Activated CD4-positive, alpha-beta T cell treated with anti-CD3 and anti-CD28 coated beads, Interleukin-2, amount 50 U/mL, for 48 hours (primary cell): ENCODE measurements at places on chromosomes 16 and 17.

- no peak for DNase-seq
Measured at GRCh38 chr17:71905376-71906031, 215.3 kb upstream of the SOX9 start.

DNA sequence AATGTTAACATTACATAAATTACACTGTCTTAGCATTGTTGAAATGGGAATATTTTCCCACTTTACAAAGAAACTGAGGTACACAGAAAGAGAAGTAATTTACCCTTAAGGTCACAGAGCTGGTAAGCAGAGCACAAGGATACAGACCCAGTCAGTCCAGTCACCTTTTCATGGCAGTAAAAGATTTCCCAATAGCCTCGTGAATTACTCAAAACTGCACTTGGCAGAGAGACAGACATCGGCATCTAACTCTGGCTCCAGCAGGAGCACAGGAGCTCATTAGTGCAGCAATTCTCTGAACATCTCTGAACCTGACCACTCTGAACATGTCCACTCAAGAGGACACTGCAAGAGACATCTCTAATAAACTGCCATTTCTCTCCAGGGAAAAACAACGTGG lies 3.1 kb downstream of the TEX2 start:
- no peak for DNase-seq

GRCh38 chr17:10155371-10156076 lies 42.9 kb downstream of the GAS7 start:
- no peak for DNase-seq

- no peak for DNase-seq
Measured at GRCh38 chr16:68434624-68435210, 13.6 kb downstream of the SMPD3 start.

- no peak for DNase-seq
Measured at GRCh38 chr17:6528557-6528956, 27.8 kb downstream of the PITPNM3 start.

- DNase-seq = no peak
Measured at GRCh38 chr16:2692948-2693651, 10.8 kb downstream of the KCTD5 start.

GRCh38 chr16:31395647-31396046 lies 2.5 kb downstream of the ITGAD start:
- no peak for DNase-seq

DNA sequence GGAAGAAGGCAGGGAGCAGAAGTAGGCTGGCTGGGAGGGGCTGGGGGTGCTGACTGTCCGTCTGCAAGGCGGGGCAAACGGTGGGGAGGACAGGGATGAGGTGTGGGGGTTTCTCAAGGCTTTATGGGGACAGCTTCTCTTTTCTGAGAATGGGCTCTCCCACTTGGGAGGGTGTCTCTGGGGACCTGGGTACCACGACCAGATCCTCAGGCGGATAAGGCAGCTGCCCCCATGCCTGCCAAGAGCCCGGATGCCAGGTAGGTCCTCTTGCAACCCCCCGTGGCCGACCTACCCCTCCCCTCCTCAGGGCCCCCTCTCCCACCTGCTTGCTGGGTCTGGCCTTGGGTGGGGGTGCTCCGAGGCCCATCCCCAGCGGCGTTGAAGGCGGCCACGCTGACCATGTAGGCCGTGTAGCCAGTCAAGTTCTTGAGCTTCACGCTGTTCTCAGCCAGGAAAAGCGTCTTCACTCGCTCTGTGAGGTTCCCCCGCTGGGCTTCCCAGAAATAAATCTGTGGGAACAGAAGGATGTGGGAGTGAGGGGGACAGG lies 56.4 kb upstream of the CDC42EP4 start:
- DNase-seq = no peak

GRCh38 chr17:30415491-30415890 lies 36.8 kb downstream of the CPD start:
- no peak for DNase-seq

GRCh38 chr17:81480140-81481072 lies 32.2 kb downstream of the ACTG1 start:
- DNase-seq = no peak

GRCh38 chr17:78923660-78924453 lies 1.3 kb downstream of the TIMP2 start:
- peak; percentile 65 for DNase-seq

GRCh38 chr16:68146585-68146984 lies 61.4 kb downstream of the NFATC3 start:
- no peak for DNase-seq

DNA sequence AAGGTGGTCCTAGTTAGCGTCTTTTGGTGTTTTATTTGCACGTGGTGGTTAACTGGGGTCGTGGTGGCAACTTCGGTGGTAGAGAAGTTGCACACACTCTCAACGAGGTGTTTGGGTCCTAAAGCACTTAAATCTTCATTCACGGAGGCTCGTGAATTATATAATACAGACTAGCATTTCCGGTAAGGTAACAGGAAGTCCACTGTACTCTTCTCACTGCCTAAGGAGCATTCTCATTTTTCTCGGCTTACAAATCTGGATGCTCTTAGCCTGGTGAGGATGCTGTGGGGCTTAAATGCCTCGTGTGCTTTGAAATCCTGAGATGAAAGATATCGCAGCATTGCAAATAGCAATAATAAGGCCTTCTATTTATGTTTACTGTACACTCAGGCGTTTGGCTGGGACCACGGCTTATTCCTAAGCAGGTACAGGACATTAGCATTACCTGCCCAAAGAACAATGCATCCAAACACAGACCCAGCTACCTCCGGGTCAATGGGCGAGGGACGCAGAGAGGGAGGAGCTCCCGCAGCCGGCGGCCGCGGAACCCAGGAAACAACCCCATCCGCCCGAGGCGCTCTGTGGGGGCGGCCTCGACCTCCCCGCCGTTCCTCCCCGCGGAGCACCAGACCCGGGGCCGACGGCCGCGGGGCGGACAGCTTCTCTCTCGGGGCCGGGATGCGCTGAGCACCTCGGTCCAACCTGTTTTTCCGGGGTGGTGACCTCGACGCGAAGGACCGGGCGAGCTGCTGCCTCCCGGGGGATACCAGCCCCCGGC lies 856 bp downstream of the DNAJA2 start:
- peak; percentile 60 for DNase-seq

GRCh38 chr16:88026964-88027938 lies 76.0 kb downstream of the BANP start:
- no peak for DNase-seq

DNA sequence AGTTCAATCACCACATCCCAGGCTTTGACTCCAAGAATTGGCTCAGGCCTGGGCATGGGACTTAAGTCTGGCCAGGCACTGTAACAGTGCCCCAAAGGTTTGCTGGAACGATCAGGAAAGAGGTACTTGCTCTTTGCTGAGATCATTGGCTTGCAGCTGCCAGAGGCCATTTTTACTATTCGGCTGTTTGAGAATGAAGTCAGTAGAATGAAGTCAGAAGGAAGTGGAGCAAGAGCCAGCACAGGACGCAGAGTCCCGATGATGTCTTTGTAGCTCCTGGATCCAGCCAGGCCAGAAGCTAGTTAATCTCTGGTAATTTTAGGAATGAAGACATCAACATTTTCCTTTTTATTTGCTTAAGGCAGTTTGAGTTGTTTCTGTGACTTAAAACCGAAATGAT lies 195.5 kb downstream of the RAB11FIP4 start:
- no peak for DNase-seq

DNA sequence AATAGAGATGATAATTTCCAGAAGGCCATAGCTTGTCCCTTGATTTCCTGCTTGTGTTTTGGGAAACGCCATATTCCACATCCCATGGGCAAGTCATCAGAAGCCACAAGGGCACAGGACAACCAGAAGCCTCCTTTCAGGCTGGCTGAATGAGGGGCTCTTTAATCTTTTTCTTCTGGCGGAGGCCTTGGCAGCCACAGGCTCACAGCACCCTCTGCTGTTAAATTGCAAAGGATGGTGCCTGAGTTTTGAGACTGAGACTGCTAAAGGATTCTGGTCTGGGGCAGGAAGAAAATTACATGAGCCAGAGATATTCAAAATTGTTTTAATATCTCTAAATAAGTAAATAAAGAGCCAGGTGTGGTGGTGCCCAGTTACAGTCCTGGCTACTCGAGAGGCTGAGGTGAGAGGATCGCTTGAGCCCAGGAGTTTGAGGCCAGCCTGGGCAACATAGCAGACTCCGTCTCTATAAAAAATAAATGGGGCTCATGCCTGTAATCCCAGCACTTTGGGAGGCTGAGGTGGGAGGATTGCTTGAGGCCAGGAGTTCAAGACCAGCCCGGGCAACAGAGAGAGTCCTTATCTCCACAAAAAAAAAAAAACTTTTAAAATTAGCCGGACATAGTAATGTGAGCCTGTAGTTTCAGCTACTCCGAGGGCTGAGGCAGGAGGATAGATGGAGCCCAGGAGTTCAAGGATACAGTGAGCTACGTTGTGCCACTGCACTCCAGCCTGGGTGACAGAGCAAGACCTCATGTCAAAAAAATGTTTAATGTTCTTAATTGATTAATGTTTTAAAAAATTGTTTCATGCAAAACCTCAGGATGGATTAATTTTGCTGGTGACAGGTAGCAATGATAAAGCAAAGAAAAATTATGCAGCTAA lies 26.3 kb downstream of the AARSD1 start:
- peak; percentile 17 for DNase-seq

DNA sequence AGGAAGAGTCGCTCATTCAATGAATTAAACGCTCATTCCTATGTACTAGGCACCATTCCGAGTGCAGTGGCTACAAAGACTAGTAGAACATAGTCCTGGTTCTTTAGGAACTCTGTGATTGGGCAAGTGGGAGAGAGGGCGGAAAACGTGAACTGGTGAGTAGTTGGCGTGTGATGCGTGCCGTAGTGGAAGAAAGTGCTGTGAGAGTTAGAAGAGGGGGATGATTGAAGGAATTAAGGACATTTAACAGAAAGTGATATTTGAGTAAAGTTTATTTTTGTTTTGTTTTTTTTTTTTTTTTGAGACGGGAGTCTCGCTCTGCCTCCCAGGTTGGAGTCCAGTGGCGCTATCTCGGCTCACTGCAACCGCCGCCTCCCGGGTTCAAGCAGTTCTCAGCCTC lies 7.9 kb upstream of the SLFN14 start:
- peak; percentile 71 for DNase-seq

DNA sequence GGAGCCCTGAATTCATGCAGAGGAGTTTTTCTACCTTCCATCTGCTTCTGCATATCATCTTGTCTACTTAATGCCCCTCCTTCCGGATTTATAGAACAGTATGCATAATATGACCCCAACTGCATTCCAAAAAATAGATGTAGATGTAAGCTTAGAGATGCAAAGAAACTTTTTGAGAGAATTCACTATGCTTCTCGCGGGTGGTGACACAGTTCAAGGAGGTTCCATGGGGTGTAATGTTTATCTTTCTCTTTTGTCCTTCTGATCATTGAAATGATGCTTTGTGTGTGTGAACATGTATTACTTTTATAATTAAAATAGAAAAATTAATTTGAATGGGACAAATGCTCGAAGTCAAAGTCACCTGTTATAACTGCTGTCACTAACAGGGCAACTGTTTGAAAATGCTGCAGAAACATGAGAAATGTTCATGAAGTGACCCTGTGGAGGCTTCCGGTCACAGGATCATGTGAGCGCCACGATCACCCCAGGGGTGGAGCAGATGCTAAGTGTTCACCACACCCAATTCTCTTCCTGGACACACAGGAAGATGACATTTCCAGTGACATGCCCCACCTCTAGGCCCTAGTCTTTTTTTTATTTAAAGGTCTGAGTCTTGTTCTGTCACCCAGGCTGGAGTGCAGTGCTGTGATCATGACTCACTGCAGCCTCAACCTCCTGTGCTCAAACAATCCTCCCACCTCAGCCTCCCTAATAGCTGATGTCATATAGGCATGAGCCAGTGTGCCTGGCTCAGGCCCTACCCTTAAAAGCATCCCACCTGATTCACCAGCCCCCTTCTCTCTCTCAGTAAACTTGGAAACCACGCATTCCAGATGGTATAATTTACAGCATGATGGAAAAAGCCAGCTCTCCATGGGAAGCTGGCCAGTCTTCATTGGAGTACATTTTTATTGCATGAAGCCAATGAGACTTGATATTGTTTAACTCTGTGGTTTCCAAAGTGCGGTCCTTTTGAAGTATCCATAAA lies 21.0 kb upstream of the AGRP start:
- peak; percentile 39 for DNase-seq

GRCh38 chr17:46974086-46974485 lies 5.0 kb downstream of the RPRML start:
- no peak for DNase-seq

- no peak for DNase-seq
Measured at GRCh38 chr17:41294016-41294415, 8.6 kb downstream of the KRTAP29-1 start.

- no peak for DNase-seq
Measured at GRCh38 chr17:82415786-82416185, 2.4 kb upstream of the HEXD start.

GRCh38 chr16:84879569-84880487 lies 60.0 kb downstream of the CRISPLD2 start:
- DNase-seq = no peak

DNA sequence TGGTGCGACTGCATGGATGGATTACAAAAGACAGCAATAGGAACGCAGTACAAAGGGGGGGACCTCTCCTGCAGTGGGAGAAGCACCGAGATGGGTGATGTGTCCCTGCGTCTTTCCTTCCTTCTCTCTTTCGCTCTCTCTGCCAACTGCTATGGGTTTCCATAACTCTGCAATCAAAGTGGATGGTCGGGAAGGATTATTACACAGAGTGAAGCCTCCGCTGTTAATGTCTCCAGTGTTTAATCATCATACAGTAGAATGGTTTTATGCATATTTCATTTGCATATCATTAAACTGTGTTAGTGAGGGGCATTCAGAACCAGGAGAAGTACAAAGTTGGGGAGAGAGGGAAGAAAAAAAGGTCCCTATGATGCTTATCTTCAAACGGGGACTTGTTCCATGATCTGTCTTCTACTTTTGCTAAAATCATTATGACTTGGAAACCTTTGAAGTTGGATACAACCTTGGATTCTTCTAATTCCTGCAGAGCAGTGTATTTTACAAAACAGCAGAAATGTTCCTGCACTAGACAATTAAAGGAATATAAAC lies 255.9 kb upstream of the PMFBP1 start:
- DNase-seq = no peak

GRCh38 chr16:71807905-71808592 lies 585 bp downstream of the AP1G1 start:
- peak; percentile 70 for DNase-seq

DNA sequence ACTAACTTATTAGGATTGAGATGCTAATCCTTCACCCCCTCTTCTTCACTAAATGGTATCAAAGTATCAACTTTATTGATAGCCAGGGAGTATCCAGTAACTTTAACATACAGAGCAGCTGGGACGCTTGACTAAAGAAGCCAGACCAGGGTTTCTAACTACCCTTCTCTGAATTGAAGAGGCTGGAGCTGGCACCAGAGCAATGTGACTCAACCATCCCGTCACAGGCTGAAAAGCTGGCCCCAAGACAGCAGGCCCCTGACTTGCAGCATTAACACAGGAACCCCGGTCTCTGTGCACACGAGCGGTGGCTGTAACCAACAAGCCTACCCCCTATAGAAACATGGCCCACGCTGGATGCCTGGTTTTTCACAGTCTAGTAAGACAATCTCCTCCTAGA lies 59.8 kb downstream of the ANKFN1 start:
- no peak for DNase-seq

DNA sequence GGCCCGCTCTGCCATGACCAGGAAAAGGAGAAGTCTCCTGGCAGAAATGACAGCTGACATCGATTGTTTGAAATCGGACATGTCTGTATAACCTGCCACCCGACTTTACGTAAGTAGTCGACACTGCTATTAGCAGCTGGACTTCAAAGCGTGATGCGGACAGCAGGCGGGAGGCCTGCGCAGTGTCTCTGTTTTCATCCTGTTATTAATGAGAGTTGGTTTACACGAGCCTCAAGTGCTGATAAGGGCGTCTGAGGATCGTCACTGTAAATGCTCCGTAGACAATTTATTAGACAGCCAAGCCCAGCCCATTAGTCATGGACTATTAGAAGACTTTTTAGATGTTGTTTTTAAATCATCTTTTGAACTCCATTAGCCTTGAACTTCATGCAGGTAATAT lies 328.3 kb downstream of the FOXL1 start:
- no peak for DNase-seq
